ENCODE measurements at places on chromosomes 2 and 18. TPM values are rescaled to one million over a fixed set of nuclear protein-coding genes. Genes with fewer than 3 reads are reported as not detected.

Gene MEP1B
- 0.18 TPM for total RNA-seq

Gene SLC5A7
- not detected for total RNA-seq

- no peak for DNase-seq
Observed at GRCh38 chr18:36449451-36449850, 151.9 kb downstream of the FHOD3 start.

DNA sequence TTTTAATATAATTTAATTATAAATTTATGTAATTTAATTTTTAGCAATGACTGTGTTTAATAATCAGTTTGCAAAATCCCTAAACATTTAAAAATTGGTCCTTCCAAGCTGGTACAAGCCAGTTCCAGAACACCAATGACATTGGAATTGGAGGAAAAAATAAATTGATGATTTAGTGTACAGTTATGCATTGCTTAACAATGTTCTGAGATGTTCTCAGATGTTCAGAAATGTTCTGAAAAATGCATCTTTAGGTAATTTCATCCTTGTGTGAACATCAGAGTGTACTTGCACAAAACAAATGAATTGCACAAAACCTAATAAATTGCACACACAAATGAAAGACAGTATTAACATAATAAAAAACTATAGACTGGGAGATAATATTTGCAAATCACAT lies 95.2 kb downstream of the TRIB2 start:
- no peak for DNase-seq

GRCh38 chr2:43839776-43840564 lies 1.2 kb downstream of the ABCG8 start:
- DNase-seq: no peak

GRCh38 chr2:205216580-205216979 lies 465.7 kb upstream of the NRP2 start:
- no peak for DNase-seq

- no peak for DNase-seq
Observed at GRCh38 chr2:46610021-46610420, 130.7 kb downstream of the TMEM247 start.

GRCh38 chr2:30647752-30648457 lies 159.3 kb downstream of the CAPN13 start:
- no peak for DNase-seq
